ENCODE measurements at places on chromosomes 7 and 10. TPM values are rescaled to one million over a fixed set of nuclear protein-coding genes. Genes with fewer than 3 reads are reported as not detected.

LMOD2 gene
- not detected for total RNA-seq

- no peak for DNase-seq
Measured at GRCh38 chr7:115631782-115632181, 398.8 kb downstream of the TFEC start.

DNA sequence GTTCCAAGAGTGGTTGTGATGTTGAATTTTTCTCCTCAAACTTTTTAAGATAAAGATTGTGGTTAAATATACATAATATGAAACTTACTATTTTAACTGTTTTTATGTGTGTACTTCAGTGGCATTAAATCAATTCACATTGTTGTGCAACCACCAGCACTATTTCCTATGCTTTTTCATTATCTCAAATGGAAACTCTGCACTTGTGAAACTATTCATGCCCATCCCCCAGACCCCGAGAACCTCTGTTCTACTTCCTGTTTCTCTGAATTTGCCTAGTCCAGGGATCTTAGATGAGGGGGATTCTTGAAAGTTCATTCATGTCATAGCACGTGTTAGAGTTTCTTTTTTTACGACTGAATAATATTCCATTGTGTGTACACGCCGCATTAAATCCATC lies 67.0 kb downstream of the WDR37 start:
- DNase-seq = no peak

DNA sequence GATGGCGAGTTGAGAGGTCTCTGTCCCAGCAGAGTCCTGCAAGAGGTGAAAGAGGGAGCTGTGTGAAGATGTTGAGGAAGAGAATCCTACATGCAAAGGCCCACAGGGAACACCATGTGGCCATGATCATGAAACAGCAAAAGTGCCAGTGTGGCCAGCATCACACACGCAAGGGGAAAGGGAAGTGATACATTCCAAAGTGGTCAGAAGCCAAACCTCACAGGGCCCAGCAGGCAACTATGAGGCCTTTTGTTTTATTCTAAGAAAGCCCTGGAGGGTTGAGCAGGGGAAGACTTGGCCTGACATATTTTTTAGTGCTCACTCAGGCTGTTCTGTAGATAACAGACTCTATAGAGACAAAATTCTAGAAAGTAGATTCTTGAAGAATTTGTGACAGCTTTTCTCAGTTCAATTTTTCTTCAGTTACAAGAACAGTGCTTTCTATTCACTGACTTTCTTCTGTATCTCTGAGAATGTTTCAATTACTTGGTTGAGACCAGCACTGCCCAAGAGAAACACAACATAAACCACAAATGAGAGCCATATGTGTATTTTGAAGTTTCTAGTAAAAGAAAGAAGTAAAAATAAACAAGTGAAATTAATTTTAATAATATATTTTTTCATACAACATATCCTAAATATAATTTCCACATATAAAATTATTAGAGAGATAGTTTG lies 82.3 kb downstream of the HTR7 start:
- DNase-seq = no peak

All from natural killer cell treated with Interleukin-12 subunit alpha and Interleukin-12 subunit beta and Interleukin-15 and Interleukin-18, amount 100 ng/mL, for 72 hours (primary cell).